Epithelial cell of prostate (primary cell): ENCODE measurements at places on chromosomes 3 and 15.
A peak's percentile ranks its signal among the peaks of the same experiment; 100 is the strongest.

DNA sequence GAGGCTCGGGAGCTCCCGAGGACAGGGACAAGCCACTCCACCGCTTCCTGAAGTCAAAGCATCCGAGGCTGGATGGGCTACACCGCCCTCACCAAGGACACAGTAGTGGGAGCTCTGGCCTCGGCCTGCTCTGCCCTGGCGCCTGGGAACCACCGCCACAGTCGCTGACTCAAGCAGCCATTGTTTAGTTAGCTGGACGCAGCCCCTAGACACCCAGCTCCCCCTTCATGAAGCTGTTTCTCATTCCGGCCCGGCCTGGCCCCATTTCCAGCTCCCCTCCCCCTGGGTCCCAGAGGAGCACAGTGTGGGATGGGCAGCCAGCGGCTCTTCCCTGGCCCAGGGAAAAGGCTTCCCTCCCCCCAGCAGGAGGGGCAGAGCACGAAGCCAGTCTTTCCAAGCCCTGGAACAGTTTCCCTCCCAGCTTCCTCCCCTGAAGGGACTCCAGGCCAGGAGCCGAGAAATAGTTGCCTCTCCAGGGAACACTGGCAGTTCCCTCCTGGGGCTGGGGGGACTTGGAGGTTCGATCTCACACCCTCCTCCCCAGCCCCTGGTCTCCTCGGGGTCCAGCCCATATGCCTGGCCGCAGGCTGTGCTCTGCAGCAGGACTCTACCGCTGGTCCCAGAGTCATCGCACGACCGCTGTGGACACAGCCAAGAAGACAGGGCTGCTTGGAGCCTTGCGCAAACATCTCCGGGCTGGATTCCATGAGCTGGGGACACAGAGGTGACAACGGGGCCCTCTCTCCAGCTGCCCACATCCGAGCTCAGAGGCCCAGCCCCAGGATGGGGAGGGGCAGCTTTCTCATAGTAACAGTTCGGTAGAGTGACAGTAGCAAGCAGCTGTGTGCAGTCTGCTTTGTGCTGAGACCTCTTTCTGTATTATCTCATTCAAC, 10.0 kb downstream of the PLXND1 start:
- DNase-seq = no peak

- DNase-seq = no peak
These were observed 314.7 kb upstream of the ATP10A start for GRCh38 chr15:26177816-26178215.

GRCh38 chr15:39497759-39498565, 82.9 kb upstream of the THBS1 start:
- DNase-seq = no peak

- DNase-seq = no peak
These were observed 226.0 kb upstream of the P2RY1 start for GRCh38 chr3:152608696-152609594.

- DNase-seq = no peak
These were observed 110.5 kb upstream of the GAP43 start for GRCh38 chr3:115512565-115513415.

- DNase-seq = peak; percentile 81
These were observed 393.6 kb downstream of the OTOL1 start for GRCh38 chr3:161890147-161890625.

- DNase-seq = no peak
These were observed at the start of gene GATM for GRCh38 chr15:45378149-45378912. GATM (minus strand) TSS chr15:45378544; CDS start chr15:45378453, 91 bp downstream.

GRCh38 chr3:140233702-140234101, 298.7 kb downstream of the CLSTN2 start:
- no peak for DNase-seq

DNA sequence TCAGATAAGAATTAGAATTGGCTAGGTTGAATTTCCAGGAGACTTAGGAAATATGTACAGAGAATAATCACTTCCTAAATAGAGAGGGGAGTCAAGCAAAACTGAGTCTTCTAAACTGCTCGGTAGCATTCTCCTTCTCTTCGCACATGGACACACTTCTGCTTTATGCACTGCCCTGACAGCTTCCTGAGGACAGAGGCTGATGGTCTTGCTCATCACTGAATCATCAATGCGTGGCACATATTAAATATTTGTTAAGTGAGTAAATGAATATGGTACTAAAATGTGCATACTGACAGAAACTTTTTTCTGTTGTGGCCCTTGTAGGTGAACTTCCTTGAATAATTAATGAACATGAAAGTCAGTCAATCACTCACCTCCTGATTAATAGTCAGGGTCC, 315.5 kb downstream of the FHIT start:
- DNase-seq = peak; percentile 71

DNA sequence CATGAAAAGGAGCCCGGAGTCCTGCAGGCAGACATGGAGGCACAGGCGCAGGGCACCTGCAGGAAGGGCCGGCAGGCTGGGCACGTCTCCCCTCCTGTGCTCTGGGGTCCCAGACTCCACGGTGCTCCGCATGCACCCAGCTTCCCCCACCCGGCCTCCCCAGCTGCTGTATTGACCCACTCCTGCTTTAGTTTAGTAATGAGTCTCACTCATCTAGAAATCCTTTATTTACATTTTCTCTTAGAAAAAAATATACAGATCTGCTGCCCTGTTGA, 8.5 kb downstream of the MESP2 start:
- DNase-seq = no peak

DNA sequence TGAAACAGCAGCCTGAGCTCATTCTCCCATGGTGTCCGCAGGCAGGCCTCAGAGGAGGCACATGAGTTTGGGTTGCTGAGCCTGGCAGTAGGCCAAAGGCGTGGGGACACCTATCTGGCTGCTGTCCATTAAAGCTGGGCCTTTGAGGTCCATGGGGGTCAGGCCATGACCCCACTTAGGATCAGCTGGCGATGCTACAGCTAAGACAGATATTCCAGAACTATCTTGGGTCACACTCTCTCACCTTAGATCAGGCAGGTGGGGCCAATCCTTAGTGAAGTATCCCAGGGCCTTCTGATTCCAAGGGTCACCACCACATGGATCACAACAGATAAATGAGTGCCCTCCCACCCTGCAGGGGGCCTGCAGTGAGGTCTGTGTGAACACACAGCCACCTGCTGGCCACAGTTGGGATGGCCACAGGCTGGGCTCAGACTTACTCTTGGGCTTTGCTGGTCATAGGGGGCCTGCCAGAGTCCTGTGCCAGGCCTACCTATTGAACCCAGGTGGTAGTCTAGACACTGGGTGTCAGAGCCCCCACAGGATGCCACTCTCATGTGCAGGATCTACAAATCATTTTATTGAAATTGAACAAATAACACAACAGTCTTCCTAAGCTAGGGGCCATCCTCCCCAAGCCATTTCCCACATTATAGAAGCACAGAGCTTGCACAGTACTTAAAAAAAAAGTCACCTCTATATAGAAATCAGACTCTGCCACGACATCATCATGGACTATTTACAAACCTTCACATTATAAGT, 2.0 kb upstream of the HYAL2 start:
- DNase-seq = no peak

DNA sequence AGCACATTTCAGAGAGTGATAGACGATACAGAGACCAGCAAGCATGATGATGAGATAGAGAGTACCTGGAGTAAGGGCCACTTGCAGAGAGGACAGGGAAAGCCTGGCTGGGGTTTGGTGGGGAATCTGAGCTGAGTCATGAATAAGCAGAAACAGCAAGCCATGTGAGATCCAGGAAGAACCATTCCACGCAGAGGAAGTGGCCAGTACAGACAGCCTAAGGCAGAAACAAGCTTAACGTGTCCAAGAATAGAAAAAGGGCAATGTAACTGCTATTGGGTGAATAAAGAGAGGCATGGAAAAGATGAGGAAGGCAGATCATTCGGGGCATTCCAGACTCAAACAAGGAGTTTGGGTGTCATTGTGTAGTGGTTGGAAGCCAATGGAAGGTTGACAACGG, 816.3 kb upstream of the CFAP20DC start:
- no peak for DNase-seq

GRCh38 chr3:114392831-114393230, 99.0 kb downstream of the TIGIT start:
- DNase-seq = no peak

- DNase-seq = no peak
These were observed 454.1 kb downstream of the EPHB1 start for GRCh38 chr3:135249186-135249585.

GRCh38 chr15:73034221-73034620, 18.0 kb upstream of the NEO1 start:
- DNase-seq = no peak

DNA sequence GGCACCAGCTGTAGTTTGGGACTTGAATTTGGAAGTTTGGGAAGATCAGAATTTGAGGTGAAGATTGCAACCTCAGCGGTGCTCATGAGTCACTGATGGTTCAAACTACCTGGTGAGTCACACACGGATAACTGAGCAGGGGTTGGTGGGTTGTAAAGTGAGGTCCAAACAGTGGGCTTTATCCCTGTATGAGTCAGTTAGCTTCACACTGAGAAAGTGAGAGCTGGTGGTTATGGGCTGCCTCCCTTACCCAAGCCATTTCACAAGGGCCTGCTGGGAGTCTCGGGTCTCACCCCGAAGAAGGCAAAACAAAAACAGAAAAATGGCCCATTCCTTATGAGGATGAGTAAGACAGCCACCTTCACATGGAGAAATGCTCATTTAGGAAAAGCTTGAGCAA, 77.0 kb downstream of the ITGA11 start:
- peak; percentile 44 for DNase-seq

- DNase-seq = peak; percentile 14
These were observed 185.2 kb upstream of the ARL6 start for GRCh38 chr3:97579365-97579764.

GRCh38 chr3:45795509-45795881, 841 bp downstream of the SLC6A20 start:
- no peak for DNase-seq

- DNase-seq = no peak
These were observed 122.6 kb downstream of the CADM2 start for GRCh38 chr3:85081191-85081906.

DNA sequence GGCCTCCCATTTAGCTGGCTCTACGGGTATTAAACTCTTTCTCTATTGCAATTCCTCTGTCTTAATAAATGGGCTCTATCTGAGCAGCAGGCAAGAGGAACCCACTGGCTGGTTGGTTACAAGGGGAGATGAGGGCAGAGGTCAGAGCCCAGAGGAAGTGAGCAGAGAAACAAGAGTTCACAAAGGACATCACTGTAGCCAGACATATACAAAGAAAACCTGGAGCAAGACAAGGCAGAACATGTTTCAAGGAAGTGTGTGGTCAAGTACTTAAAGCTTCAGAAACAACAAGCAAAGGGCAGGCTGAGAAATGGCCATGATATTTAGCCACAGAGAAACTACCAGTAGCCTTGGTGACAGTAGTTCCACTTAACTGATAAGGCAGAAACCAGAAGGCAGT, 24.3 kb downstream of the SUSD5 start:
- DNase-seq = no peak

DNA sequence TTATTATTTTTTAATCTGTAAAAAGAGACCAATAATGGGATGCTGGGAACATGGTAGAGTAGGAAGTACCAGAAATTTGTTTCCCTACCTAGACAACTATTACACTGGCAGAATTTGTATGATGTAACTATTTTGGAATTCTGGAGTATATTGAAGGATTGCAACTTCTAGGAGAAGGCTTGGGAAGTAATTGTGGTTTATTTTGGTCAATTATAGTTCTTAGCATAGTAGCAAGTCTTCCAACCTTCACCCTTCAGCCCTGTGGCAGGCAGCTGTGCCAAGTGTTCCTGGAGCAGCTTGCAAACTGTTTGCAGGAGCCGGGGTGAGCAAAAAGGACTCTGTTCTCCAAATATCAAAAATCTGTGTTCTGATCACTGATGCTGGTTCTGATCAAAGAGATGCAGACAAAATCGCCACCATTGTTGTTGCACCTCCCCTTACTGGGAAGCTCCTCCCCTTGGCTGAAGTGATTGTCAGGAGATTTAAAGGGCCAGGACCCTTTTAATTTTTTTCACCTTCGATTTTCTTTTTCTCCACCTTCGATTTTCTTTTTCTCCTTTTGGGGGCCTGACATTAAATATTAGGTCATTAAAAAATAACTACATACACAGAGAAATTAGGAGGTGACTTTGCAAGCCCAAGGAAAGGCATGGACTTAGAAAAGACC, 363.3 kb downstream of the SLC9A9 start:
- no peak for DNase-seq

DNA sequence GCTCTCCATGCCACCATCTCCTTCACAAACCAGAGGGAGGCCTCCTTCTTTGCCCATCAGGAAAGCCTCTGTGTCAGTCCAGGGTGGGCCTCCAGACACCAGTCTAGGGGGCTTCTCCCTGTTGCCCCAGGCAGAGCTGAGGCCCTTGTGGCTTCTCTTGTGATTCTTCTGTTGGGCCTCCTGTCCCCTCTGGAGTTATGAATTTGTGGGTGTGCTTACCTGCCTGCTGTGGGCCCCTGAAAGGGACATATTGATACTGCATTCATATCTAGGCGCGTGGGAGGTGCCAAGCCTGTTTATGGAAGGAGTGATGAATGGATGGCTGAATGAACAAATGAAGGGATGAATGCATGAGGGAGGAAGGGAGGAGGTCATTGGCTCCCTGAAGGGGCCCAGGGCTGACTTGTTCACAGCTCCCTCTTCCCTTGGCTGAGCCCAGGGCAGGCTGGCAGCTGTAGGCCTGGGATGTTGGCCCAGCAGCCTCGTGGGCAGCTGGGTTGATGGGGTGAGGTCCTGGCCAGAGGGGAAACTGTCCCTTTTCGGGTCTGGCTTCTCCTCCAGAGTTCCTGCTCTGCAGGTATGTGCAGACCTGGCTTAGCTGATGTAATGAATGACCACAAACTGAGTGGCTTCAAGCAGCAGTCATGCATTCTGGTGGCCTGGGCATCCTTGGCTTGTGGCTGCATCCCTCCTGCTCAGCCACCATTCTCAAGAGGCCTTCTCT, 195.4 kb downstream of the GOLGA6L6 start:
- no peak for DNase-seq

- no peak for DNase-seq
These were observed 88.3 kb upstream of the COL8A1 start for GRCh38 chr3:99549957-99550603.

- no peak for DNase-seq
These were observed 189.6 kb downstream of the XXYLT1 start for GRCh38 chr3:195081242-195081963.

DNA sequence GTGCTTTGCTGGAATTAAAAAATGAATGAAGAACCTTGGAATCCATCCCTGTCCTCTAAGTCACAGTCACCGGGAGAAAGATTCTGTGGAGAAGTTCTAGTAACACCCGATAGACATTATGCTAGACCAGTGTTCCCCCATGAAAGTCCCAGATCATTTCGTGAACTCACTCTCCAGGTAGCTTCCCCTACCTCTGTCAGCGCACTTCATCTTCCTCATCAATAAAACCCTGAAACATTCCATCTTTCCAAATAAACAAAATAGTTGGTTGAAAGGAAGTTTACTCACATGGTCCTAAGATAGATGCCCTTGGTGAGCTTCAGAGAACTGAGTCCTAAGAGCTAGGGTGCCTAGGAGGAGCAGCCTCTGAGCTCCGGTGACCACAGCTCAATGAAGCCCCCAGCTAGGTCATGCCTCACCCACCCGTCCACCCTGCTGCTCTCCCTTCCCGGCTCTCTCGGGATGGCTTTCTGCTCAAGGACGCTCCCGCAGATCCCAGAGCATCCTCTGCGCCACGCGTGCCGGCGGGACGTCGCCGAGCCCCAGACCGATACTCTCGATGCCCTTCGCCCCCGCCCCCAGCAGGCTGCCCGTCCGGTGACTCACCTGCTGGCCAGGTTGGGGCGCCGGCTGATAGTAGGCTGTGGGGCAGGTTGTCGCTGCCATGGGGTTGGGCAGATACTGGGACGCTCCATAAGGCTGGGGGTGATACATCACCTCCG, 776 bp downstream of the VGLL3 start:
- DNase-seq = no peak
